Activated CD4-positive, alpha-beta T cell treated with anti-CD3 and anti-CD28 coated beads for 36 hours (primary cell): ENCODE measurements at places on chromosomes 16 and 17. TPM values are rescaled to one million over a fixed set of nuclear protein-coding genes. Genes with fewer than 3 reads are reported as not detected.

The TBC1D3G gene
- not detected for total RNA-seq

The ZP2 gene
- total RNA-seq: not detected

The TEKT3 gene
- total RNA-seq: not detected

The PRR35 gene
- total RNA-seq: not detected

GRCh38 chr16:48959204-48959603 lies 322.4 kb downstream of the CBLN1 start:
- DNase-seq: no peak

- DNase-seq: no peak
Observed at GRCh38 chr17:10776381-10776780, 27.5 kb downstream of the TMEM238L start.

DNA sequence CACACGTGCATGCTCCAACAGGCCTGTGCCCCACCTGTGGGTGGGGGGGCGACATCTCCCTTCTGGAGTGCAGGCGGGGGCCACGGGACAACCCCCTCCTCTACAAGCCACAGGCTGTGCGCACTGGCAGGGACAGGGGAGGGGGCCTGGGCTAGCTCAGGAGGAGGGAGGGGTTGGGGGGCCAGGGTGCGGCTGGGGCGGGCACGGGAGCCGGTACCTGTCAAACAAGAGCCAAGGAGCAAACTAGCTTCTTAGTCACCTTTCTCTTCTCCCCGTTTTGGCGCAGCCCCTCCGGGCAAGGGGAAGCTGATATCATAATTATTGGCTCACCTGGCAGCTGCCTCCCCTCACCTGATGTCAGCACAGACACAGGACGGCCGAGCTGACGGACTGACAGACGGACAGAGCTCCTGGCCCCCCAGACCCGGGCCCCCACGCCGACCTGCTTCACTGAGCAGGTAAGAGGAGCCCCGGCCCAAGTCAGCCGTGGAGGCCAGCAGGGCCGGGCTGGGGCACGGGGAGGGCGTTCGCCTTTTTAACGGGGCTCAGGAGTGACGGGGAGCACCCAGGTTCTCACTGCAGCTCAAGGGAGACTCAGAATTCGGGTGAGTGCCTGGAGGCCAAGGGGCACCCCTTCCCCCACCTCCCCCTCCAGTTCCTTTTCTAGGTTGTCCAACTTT lies at the start of gene FOXN1:
FOXN1 (plus strand) TSS at position 363 of the 680 bp plus-strand sequence. CDS start 17,622 bp downstream, outside the sequence.
- DNase-seq: no peak

DNA sequence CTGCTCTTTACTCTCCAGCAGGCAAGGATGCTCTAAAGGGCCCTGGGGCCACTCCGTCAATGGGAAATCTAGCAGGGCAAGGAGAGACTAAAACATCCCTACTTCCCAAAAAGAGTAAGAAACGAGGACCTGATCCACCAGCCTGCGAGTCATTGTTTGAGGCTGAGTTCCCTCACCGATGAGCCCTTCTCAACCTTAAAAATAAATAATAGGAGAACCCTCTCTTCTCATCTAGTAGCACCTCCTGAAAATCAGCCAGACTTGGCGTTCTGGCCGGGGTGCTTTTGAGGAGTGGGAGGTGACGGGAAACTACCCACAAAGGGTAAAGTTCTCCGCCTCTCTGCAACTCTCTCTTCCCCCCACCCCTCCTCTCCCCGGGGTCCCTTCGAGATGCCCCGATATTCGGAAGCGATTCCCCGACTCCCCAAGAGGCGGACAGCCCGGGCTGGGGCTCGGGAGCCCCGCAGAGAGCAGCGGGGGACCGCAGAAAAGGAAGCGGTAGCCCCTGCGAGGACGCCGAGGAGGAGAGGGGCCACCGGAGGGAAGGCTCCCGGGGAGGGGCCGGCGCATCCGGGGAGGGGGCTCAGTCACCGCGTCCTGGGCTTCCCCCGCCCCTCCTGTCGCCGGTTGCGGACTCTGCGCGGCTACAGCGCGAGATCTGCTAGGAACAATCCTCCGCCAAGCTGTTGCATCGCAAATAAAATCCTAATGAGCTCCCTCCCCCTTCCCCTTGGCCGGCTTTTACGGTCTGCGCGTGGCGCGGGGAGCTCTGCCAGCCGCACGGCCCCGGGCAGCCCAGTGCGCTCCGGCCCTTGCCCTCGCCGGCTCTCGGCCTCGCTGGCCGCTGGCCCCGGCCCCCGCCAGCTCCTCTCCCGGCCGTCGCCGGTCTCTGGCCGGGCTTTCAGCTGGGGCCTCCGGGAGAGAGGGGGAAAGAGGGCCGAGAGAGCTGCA lies 1.3 kb downstream of the HOXB9 start:
- DNase-seq: peak; percentile 51

DNA sequence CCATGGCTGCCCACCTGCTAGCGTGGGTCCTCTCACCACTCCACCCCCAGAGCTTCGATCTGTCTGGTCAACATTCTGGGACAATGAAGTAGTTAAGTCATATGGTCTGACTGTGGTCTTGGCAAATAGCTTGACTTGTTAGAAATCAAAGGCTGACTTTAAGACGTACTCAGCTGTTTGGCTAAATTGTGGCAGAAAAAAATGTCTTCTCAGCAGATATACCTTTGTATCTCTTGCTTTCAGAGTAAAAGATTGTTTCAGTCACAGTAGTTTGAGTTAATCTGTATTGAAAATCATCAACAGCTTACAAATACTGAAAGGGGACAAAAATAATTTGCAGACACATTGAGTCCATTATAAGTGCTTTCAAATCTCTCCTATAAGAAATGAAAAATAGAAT lies 2.1 kb upstream of the ZNF267 start:
- no peak for DNase-seq

- DNase-seq: no peak
Observed at GRCh38 chr16:87971933-87972332, 20.7 kb downstream of the BANP start.

DNA sequence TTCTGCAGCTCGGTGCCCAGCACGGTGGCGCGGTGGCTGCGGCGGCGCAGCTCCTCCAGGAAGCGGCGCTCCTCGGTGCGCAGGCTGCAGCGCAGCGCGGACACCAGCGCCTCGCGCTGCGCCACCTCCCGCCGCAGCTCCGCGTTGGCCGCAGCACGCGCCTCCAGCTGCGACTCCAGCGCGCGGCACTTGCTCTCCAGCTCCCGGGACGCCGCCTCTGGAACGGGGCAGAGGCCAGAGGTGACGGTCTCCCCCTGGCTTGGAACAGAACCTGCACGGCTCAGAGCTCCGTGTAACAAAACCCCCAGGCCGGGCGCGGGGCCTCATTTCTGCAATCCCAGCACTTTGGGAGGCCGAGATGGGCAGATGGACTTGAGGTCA lies 13.2 kb upstream of the CLUH start:
- DNase-seq: peak; percentile 72

DNA sequence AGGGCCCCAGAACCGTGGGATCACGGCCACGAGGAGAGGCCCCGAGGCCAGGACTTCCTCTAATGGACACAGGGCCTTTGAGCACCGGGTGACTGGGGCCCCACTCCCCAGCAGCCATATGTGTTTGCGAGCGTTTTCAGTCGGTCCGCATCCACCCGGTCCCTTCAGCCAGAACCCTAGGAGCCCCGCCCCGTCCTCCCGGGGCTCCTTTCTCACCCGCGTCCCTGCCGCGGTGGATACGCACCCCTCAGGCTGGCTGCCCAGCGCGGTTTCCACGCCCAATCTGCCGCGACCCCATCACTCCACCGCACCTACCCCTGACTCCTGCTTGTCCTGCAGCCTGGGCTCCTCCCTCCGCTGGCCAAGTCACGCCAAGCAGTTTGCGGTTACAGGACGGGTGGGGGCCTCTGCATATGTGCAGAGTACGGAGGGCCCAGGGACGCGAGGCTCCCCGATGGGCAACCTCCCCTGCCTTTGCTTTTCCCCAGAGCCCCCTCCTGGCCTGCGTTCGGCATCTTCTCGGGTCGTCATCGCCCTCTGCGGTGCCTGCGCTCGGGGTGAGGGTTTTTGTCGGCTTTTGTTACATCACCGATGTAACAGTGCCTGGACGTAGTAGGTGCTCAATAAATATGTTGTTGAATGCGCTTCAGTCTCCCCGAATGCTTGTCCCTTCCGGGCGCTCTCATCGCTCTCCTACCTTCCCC lies 1.0 kb upstream of the TTYH2 start:
- peak; percentile 50 for DNase-seq

- no peak for DNase-seq
Observed at GRCh38 chr17:8359769-8360168, 16.7 kb downstream of the KRABD2 start.

- DNase-seq: no peak
Observed at GRCh38 chr17:77862890-77863813, 95.4 kb upstream of the TNRC6C start.
